Stimulated activated CD4-positive, alpha-beta T cell treated with anti-CD3 and anti-CD28 coated beads, TNF-alpha, amount 100 ng/mL, for 4 hours (primary cell): ENCODE measurements at places on chromosomes 7 and 10.

GRCh38 chr10:96840841-96841518, 8.9 kb downstream of the LCOR start:
- DNase-seq, result no peak

DNA sequence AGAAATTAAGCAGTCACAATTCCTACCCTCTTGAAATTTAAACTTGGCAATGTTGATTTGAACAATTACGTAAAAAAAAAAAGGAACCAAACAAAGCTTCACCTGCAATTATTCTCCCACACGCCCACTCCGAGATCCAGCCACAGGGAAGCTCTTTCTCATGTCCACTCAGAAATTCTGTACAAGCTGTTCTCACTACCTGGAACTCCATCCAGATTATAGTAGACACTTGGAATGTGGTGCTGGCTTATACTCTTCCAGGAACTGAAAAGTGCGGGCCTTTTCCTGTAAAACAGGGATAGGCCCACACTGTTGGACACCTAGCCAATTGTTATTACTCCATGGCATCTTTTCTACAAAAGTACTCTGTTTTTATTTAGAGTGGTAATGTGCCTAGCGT, 20.3 kb upstream of the TOMM7 start:
- no peak for DNase-seq

DNA sequence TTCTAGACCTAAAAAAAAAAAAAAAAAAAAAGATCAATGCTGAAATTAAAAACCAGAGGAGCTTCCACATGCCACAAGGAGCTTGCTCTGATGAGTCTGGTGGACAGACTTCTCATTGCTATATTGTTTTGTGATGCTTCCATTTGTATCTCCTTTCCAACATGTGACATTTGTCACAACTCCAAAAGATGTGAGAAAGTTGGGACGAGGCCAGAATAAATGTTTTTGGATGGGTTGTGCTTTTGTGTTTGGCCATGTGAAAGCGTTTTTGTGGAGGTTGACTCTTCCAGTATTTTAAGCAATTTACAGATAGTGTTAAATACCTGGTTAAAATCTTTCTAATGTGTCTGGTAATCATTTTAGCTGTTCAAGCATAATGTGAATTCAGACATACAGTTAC, 280.1 kb downstream of the SKAP2 start:
- no peak for DNase-seq

DNA sequence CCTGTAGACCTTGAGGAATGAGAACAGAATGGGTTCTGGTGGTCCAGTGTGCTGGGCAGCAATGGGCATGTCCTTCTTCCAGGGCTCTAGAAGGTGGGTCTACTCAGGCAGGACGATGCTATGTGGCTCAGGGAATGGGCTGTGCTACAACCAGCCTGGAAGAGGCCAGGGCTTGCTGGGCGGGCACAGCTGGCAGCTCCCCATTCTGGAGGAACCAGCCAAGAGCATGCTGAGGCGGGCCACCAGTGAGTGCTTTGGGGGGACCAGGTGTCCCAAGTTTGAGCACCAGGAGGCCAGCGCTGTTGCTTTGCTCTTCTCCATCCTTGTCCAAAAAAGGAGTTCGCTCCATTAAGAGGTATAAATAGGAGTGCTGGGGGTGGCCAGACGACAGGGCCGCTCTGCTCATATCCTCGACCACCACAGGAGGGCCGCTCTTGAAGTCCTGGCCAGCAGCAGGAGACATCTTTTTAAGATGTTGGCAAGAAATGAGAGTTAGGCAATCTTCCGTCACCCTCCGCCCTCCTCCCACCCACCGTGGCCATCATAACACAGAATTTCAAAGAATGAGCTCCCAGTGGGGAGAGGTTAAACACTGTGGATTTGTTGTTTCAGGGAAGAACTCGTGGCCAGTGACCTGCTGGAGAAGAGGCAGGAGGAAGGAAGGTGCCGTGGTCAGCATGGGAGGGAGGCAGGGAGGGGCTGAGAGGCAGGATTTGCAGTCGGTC, 141.3 kb downstream of the GRK5 start:
- DNase-seq, result no peak

DNA sequence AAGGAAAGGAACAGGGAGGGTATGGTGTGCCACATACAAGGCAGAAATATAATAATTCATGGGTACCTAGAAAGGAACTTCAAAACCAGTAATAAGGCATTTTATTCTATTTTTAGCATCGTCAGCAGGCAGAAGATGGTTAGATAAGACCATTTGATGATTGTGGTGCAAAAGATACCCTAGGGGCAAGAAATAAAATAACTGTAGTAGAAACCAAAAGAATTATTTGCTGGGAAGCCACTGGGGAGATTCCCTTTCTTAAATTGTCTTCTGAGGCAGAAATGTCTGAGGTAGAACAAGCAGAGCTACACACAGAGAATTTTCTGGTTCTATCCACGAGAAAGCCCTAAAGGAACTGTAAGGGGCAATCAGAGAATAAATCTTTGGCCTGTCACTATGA, 64.3 kb upstream of the PCGF5 start:
- DNase-seq, result no peak

DNA sequence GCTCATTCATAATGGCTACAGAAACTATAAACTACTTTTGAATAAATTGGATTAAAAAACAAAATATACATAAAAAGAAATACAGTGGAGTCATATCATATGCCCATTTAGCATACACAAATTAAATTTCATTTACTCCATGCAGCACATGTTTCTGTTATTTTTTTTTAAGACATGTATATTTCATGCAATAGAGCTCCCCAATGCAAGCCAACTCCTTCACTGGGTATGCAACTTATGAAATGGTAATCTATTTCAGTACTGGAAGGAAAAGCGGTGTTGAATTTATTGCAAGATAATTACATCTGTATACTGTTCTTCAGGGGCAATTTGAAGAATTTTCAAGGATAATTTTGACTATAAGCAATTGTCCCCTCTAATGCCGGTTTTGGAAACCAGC, 49.9 kb downstream of the NEUROD6 start:
- no peak for DNase-seq
